ENCODE measurements at places on chromosomes 1 and 21.

- no peak for DNase-seq
Measured at GRCh38 chr1:110556471-110556807, 37.5 kb upstream of the KCNA10 start.

GRCh38 chr1:212167098-212167497, 118.1 kb upstream of the PPP2R5A start:
- DNase-seq = no peak

GRCh38 chr1:46204406-46204742, 1.2 kb downstream of the LURAP1 start:
- DNase-seq = no peak

DNA sequence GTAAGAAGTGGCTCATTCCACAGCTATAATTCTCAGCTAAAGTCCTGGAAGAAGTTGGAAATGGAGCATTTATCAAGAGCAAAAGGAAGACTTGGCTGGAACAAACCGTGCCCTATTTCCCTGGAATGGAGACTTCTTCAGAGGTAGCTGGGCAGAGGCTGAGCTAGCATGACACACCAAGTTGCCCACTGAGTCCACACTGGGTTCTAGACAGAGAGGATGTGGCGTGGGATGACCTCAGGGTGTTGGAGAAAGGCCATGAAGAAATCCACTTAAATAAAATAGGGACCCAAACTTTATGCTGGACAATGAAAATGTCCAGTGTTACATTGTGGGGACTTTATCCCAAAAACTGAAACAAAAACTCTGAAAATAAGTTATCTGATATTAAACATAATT, 116.2 kb downstream of the KCNJ6 start:
- DNase-seq = no peak

DNA sequence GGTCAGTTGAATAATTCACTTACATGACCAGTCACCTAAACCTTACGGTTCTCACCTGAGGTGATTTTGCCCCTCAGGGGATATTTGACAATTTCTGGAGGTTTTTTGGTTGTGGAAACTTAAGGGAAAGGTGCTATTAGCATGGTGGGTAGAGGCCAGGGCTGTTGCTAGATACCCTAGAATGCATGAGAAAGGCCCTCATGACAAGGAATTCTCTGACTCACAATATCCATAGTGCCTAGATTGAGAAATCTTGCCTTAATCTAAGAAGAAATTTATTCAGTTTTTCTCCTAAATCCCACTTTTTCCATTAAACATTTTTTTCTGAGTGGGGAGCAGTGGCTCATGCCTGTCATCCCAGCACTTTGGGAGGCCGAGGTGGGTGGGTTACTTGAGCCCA, 119.7 kb downstream of the TGFB2 start:
- DNase-seq = no peak

- DNase-seq = no peak
Measured at GRCh38 chr1:212467843-212468482, 35.2 kb downstream of the NENF start.

- no peak for DNase-seq
Measured at GRCh38 chr1:55443175-55443915, 228.2 kb upstream of the USP24 start.

GRCh38 chr21:17784604-17785402, 34.4 kb downstream of the C21orf91 start:
- DNase-seq = no peak

DNA sequence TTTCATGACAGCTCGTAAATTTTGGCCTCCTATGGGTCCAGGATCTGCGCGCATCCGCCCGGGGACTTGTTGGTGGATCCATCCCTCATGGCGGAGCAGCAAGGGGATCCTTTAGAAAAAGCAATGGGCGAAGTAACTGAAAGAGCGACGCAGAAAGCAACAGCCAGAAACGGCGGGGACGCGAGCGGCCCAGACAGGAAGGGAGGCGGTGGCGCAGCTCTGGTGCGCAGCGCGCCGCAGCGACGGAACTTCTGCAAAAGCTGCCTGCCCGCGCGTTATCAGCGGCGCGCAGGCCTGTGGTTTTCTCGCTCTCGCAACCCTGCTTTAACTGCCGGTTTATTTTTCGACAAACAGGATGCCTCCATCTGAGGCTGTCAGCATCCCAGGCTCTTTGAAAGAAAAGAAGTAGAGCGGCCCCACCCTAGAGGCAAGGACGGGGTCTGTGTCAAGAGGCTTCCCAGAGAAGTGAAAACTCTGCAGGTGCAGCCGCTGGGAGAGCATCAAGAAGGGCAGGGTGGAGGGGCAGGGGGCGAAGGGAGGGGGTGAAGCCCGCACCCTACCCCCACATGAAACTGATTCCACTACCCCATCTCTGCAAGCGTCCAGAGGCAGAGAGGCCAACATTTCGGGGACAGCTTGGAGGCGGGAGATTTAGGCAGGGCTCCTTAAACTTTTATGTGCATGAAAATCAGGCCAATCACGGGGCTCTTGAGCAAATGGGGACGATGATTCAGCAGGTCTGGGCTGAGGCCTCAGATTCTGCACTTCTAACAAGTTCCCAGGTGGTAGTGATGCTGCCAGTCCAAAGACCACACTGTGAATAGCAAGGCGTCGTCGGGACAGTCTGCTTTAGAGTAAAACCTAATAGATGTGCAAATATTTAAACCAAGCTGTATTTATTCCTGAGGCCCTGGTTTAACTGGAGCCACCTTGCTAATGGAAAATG, 22.2 kb downstream of the RUNX1 start:
- DNase-seq = no peak

GRCh38 chr1:77834771-77835334, 53.6 kb upstream of the NEXN start:
- peak; percentile 86 for DNase-seq

GRCh38 chr1:42733415-42734200, 6.4 kb downstream of the CLDN19 start:
- DNase-seq = no peak

- no peak for DNase-seq
Measured at GRCh38 chr1:51736702-51737101, 119.8 kb downstream of the OSBPL9 start.

DNA sequence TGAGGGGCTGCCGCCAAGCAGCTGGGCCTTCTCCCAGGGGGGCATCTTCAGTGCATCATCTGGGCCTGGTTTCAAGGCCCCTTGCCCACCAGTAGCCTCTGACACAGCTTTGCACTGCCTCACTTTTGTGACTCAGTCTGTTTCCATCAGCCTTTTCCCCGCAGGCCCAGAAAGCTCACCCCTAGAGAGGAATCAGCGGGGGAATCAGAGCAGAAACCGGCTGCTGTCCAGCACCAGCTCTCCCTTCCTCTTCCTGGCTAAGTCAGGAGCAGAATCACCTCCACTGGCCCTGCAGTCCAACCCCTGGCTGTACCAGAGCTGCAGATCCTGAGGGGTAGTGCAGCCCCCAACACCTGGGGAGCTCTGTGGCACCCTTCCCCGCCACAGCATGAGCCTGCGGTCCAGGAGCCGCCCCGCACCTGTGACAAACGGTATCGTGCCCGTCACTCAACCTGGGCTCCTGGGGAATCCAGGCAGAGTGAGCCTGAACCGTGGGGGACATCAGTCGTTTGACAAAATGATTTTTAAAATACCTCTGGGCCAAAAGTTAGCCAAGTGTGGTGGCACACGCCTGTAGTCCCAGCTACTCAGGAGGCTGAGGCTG, 83.3 kb upstream of the TMEM51 start:
- DNase-seq = no peak

DNA sequence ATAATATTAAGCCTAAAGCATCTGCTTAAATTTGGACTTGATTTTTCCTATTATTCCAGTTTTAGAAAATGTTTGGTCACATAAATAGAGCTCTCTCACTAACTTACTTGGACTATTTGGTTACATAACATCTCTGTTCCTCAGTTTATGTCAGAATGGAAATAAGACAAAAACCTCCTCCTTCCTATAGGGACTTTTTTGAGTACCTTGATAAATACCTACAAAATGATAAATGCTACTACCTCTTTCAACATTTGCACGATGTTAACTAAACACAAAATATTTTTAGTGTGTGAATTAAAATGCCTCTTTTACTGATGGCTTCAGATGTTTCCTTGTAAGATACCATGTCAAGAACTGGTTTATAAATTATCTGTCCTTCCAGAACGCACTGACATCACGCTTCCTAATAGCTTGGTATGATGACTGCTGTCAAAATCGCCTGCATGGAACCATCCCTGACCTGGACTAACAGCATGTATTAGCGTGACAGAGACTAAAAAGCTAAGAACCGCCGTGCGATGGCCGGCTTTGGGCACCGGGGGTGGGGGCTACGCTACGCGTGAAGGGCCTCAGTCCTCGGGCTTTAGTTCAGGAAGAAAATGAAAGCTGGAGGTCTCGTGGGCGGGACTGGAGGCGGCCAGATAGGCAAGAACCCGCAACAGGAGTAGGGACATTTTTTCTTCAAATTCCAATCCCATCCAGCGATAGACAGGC, 133.2 kb upstream of the BARHL2 start:
- DNase-seq = peak; percentile 4

- DNase-seq = no peak
Measured at GRCh38 chr1:206568779-206569352, 43.4 kb downstream of the EIF2D start.

DNA sequence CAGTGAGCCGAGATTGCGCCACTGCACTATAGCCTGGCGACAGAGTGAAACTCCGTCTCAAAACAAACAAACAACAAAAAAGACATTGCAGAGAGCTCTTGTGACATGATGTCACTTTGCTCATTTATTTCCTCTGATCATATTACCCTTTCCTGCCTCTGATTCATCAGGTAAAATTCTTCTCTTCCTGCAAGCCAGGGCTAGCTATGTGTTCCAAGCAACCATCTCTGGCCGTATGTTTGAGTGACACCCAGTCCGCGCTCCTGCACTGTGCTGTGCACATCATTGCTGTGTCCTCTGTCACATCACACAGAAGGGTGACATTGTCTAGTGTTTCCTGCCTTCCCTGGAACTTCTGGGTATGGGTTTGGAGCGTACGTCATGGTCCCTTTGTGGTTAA, 251.3 kb downstream of the PCP4 start:
- DNase-seq = no peak

- peak; percentile 26 for DNase-seq
Measured at GRCh38 chr1:101506541-101507164, 269.8 kb downstream of the S1PR1 start.

GRCh38 chr1:215094381-215094780, 11.8 kb downstream of the KCNK2 start:
- DNase-seq = no peak

DNA sequence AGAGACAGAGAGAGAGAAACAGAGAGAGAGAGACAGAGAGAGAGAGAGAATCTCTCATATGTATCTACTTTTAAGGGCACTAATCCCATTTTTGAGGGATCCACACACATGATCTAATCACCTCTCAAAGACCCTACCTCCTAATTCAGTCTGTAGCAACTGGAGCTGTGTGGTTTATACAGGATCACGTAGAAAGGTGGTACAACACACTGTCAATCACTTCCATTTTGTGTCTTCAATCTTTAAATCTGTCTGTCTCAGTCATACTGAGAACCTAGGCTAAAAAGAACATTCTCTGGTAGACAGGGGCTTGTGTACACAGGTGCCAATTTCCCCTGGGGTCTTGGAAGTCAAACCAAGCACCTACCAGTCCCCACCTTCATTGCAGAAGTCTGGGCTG, 229.9 kb downstream of the TGFB2 start:
- no peak for DNase-seq

DNA sequence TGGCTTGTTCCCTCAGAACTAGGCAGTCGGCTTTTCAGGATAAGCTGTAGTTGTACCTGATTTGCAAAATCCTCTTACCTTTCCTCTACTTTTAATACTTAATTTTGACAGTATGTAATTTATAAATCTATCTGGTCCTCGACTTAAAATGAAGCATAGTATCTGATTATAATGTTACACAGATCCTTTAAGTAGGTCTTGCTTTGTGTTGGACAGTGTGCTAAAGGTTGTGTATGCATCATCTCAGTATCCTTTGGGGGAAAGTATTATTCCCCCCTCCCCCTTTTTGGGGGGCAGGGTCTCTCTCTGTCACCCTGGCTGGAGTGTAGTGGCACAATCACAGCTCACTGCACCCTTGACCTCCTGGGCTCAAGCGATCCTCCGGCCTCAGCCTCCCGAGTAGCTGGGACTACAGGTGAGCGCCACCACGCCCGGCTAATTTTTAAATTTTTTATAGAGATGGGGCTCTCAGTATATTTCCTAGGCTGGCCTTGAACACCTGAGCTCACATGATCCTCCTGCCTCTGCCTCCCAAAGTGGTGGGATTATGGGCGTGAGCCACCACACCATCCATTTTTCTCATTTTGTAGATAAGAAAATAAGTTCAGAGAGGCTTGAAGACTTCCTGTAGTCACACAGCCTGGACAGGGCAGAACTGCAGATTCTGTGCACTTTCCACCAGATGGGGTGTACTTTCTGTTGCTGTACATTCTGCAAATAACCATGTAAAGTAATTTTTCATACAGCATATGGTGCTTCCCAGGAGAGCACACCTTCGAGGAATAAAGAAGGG, 791 bp upstream of the STX6 start:
- no peak for DNase-seq

DNA sequence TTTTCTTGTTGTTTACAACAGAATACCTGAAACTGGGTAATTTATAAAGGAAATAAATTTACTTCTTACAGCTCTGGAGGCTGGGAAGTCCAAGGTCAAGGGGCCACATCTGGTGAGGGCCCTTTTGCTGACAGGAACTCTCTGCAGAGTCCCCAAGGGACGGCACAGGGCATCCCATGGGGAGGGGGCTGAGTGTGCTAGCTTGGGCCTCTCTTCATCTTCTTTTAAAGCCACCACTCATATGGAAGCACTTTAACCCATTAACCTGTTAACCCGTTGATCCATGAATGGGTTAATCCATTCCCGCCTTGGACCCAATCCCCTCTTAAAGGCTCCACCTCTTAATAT, 76.3 kb downstream of the OBSCN start:
- DNase-seq = no peak

DNA sequence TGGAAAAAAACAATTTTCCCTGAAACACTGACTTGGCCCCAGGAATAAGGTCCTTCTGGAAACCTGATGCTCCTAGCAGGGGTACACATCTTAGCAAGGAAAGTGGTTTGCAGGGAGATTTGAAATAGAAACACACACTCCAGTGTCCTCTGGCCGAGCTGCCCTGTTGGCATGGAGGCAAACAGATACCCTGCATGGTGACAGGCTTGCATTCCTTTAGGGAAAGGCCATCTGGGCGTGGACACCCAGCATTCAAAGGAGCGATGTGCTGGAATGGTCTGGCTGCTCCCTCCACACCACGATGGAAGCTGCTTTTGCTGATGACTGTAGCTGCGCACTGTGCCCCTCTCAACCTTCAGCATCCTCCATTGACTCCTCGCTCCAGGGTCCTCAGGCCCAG, 41.5 kb upstream of the BCAR3 start:
- no peak for DNase-seq

Measured in SHP77 treated with DMSO at 0.1 percent for 48 hours (cell line).